ENCODE measurements at places on chromosomes 7 and 10.
A peak's percentile ranks its signal among the peaks of the same experiment; 100 is the strongest.

- no peak for DNase-seq
Measured at GRCh38 chr7:26709210-26709990, 155.0 kb downstream of the SKAP2 start.

DNA sequence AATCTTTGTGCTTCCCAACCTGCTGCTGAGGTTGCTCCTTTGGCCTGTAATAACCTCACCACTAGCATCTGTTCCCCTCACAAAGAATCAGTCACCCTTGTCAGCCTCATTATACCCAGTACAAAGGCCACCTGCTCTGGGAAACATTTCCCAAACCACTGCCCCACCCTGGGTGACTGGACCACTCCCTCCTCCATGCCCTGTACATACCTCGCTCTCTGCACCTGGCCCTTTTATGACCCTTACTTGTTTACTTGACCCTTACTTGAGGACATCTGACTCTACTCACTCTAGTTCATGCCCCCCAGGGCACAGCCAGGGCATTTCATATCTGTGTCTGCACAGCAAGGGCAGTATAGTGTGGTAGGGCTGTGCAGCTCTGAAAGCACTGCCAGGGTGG lies 21.4 kb upstream of the AOC1 start:
- DNase-seq: no peak

- no peak for DNase-seq
Measured at GRCh38 chr7:107701191-107701590, 40.6 kb downstream of the SLC26A4 start.

GRCh38 chr10:58017719-58018367 lies 249.9 kb downstream of the IPMK start:
- DNase-seq: no peak

DNA sequence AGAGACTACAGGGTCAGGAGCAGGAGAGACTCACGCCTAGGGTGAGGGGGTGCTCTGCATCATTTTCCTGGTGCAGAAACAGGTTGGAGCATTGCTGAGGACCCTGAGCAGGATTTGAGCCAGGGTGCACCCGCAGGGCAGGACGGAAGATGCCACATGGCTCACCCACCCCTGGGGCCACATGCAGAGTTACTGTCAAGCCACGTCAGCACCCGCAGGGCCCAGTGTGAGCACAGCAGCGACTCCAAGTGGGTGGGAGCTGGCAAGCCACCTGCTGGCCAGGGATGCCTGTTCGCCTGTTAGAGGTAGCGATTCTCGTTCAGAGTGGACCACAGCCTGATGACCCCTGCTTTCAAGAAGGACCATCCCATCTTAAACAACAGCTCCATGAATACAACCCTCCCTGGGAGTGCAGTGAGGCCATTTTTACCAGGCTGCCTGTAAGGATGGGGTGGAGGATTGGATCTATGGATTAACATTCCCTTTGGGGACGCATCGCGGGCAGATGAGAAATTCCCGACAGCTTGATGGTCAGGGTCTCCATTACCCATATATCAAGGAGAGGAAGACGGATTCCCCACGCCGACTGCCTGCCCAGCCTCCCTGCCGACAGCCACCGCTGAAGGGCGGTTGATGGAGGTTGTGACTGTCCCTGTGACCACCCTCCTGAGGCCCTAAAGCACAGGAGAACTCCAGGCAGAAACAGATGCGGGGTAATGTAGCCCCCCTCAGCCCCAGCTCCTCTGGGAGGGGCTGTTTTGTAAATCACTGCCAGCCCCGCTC lies 101.1 kb upstream of the RET start:
- peak; percentile 14 for DNase-seq

- no peak for DNase-seq
Measured at GRCh38 chr7:48741545-48741944, 182.8 kb upstream of the CDC14C start.

GRCh38 chr10:131141207-131141606 lies 170.3 kb downstream of the TCERG1L start:
- DNase-seq: no peak

DNA sequence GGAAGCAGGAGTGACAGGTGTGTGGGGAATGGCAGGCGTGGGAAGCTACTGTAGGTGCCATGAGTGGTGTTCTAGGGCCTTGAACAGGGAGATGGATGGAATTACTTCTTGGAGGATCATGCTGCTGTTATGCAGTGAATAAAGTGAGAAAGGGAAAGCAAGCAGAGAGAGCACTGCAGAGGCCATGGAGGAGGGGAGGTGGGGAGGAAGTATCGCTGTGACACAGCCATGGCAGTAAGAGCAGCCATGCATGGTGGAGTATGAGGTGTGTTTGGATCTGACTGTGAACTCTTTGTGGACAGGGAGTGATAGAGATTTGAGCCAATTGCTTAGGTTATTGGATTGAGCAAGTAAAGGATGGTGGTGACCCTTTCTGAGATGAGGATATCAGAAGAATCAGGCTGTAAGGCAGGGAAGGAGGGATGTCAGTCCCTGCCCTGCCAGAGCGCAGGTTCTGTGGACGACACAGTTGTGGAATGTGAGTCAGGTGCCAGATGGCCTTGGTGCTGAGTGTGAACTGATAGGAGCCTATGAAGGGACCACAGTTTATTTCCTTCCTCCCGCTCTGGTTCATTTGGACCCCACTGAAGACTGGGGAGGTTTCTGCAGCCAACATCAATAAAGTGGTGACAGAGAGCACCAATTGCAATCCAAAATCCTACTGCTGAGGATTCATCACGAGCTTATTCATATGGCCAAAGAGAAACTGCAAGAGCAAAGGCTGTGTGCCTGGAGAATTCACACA lies 105.5 kb upstream of the TMEM72 start:
- DNase-seq: no peak

GRCh38 chr10:66555061-66555460 lies 370.8 kb upstream of the LRRTM3 start:
- no peak for DNase-seq

DNA sequence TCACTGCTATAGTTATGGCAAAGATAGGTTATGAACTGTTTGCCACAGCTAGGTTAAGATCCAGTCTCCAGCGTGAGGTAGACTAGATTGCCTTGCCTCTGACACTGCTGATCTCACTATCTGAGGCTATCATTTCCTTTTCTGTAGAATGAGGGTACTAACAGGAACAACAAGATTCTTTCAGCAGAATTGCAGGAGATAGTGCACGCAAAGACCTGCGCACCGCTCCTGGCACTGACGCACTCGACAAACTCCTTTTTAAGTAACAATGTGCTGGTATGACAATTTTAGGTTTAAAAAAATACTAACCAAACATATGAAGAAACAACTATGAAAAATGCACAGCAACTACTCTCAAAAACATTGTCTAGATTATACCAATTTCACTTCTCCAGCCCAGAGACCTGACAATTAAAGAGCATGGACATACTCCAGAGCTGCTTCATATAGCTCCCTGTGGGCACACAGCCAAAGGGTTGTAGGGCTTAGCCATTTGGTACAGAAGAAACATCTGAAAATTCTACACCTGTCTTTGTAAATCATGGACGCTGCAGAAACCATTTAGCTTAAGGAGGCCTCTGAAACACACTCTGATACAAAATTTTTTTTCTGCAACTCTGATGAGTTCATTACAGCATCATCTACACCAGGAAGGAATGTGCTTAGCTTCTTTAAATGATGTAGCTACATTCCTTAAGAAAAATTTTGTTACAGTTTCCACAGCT lies 7.8 kb downstream of the ADAM12 start:
- DNase-seq: no peak

DNA sequence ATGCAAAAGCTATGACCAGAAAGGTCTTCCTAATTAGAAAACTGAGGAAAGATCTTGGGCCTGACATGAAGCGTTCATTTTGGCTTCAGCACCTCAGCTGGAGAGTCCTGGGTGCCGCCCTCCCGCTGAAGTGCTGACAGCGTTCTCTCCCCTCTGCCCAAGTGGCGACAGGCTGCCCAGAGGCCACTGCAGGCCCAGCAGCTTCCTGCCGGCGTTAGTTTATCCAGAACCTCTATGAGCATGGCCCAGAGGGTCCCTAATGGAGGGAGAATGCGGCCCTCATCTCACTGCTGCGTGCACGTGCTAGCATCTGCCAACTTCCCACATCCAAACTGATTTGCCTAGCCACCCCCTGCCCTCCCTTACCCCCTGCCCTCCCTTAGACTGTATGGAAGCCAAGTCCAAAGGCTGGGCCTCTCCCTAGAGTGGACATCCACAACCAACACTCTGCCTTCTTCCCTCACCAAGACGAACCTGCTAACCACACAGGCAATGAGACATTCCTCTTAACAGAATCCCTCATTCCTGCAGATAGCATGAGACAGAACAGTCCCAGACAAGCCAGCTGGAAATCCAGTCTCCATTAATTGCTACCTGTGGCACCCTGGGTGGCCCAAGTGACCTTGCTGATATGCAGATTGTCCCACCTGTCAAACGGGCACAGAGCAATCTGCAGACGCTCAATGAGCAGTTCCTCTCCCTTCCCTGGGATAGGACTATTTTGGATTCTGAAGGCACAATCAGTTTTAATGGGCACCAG lies 108.4 kb downstream of the C10orf90 start:
- DNase-seq: no peak

DNA sequence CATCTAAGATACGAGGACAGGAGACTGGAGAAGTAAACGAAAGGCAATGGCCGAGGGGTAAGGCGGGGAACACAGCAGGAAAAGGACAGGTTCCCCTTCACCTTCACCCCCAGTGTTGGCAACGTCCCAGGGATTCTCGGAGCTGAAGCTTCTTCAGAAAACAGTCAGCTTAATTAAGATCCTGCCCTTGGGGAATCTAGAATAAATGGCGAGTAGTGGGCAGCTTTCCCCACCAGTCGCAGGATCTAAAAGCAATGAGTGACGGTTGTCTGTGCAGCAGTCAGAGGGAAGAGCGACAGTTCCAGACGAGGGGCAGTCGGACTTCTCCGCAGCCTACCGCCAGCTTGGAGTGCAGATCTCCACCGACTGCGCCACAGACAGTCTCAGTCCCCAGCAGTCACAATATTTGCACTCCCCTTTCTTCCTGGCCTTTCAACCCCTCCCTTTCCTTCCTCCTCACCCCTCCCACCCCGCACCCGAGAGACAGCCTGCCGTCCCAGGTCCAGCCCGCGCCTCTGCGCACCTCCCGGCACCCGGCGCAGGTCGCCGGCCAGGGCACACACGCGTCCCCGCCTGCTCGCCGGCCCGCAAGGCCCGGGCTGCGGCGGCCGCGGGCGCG lies 10.9 kb upstream of the SP8 start:
- DNase-seq: no peak

DNA sequence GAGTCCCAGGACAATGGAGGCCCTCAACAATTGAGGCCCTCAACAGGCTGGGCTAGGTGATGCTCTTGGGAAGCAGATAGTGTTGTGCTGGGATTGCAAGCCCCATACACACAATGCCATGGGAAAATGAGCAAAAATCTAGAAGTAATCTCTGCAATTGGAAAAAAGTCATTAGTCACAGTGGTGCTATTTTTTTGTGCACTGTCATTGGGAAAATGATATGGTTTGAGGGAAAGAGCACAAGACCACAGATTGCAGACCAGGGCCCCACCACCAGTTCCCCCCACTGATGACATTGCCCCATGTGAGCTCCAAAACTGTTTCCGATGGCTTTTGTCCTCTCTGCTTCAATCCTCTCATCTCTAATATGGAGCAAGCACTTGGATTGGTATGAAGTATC lies 1.9 kb downstream of the KCTD7 start:
- no peak for DNase-seq

GRCh38 chr7:74625446-74625845 lies 32.1 kb upstream of the GTF2I start:
- DNase-seq: no peak

DNA sequence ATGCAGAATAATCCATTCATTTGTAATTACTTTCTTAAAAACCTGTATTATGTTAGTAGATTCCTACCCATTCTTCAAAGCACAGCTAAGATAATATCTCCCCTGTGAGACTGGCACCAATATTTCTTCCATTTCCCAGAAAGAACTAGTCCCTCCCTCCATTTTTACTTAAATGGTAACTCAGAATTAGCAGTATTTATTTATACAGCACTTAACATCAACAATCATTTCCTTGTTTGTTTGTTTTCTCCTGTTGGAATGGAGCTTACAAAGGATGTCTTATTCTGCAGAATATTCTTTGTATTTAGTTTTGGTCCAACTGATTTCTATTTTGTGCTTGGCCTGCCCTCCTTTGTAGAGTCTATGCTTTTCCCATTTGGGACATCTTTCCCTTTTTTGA lies 32.1 kb upstream of the PTPN12 start:
- DNase-seq: no peak

GRCh38 chr7:24987331-24987842 lies 7.4 kb upstream of the OSBPL3 start:
- no peak for DNase-seq

- no peak for DNase-seq
Measured at GRCh38 chr10:76540331-76540730, 1097.3 kb downstream of the KCNMA1 start.

- DNase-seq: no peak
Measured at GRCh38 chr10:130388746-130389145, 252.6 kb downstream of the GLRX3 start.

DNA sequence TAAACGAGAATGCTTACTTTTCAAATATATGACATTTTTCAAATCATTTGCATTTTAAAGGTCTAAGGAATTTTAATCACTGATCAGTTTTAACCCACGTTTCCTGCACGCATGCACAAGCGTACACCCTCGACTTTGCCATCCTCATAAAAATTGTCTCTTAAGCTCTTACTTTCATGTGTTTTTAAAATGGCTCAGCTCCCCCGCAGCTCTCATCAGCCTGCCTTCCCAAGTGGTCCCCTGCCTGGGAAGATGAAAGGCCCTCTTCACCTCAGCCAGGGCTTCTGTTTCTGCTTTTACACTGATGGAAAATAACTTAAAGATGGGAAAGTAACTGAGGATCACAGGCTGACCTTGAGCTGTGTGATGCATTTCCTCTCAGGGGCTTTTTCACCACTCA lies 131.6 kb upstream of the LSM8 start:
- DNase-seq: no peak

- DNase-seq: no peak
Measured at GRCh38 chr7:39016609-39017008, 38.9 kb downstream of the POU6F2 start.

DNA sequence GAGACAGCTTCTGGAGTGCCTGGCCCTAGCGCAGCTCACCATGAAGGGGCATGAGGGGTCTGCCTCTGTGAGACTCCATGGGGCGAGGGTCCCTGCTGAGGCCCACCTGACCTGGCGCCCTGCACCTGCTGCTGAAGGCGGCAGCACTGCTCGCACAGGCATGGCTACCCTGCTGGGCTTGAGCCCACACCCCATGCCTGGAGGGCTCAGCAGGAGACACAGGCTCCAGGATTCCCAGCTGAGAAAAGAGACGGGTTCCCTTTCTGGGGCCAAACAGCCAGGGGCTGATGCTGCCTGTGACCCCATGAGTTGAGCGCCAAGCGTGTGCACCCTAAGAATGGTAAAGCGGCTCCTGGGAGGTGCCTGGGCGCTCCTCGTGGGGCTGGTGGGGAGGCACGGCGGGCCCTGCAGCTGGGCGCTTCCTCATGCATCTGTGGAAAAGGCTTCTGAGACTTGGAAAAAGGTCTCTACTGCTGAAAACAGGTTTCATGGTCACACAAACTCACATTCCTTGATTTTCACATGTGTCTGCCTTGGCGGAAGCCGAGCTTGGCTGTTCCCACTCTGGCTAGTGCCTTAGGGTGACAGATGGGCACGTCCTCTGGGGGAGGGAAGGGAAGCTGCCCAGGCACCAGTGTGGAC lies 233.4 kb downstream of the ZMYND11 start:
- no peak for DNase-seq

- DNase-seq: no peak
Measured at GRCh38 chr7:116675812-116676355, 3.9 kb downstream of the MET start.
